ENCODE measurements at places on chromosomes 11 and 22. TPM values are rescaled to one million over a fixed set of nuclear protein-coding genes. Genes with fewer than 3 reads are reported as not detected.

The TUB gene
- total RNA-seq, result 6.8 TPM

The CBX7 gene
- total RNA-seq, result 65.2 TPM

The OTOG gene
- 0.06 TPM for total RNA-seq

The KREMEN1 gene
- total RNA-seq, result 16.2 TPM

The GAL gene
- total RNA-seq, result 0.31 TPM

The HMOX1 gene
- 37.7 TPM for total RNA-seq

The RAB36 gene
- total RNA-seq, result 30.5 TPM

The CDCA5 gene
- total RNA-seq, result 1.4 TPM

The CLMP gene
- 6.8 TPM for total RNA-seq

The APOL5 gene
- total RNA-seq, result not detected

The OR6M1 gene
- total RNA-seq, result not detected

The TEX54 gene
- total RNA-seq, result not detected

All from kidney (tissue), 22 donors.